ENCODE measurements at places on chromosomes 3 and 15. TPM values are rescaled to one million over a fixed set of nuclear protein-coding genes. Genes with fewer than 3 reads are reported as not detected.

The GLDN gene
- 0.49 TPM for total RNA-seq

The STRA6 gene
- 114 TPM for total RNA-seq

The EPHA6 gene
- 39.5 TPM for total RNA-seq

GRCh38 chr3:186612721-186613636 lies at the start of gene AHSG:
TSS of gene AHSG (plus strand) at chr3:186613060. CDS start at chr3:186613142, 82 bp downstream.
- DNase-seq: no peak

DNA sequence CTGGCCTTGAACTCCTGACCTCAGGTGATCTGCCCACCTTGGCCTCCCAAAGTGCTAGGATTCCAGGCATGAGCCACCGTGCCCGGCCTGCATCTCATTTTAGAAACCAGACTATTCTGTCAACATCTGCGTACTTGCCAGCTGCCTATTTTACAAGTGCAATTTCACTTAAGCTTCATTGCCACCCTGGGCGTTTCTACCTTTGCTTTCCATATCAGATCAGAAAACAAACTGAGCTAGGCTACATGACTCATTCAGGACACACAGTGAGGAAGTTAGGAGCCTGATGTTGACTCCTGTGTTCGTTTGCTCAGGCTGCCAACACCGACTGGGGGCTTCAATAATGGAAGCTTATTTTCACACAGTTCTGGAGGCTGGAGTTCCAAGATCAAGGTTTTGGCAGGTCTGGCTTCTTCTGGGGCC lies 42.3 kb upstream of the KLHL25 start:
- no peak for DNase-seq

DNA sequence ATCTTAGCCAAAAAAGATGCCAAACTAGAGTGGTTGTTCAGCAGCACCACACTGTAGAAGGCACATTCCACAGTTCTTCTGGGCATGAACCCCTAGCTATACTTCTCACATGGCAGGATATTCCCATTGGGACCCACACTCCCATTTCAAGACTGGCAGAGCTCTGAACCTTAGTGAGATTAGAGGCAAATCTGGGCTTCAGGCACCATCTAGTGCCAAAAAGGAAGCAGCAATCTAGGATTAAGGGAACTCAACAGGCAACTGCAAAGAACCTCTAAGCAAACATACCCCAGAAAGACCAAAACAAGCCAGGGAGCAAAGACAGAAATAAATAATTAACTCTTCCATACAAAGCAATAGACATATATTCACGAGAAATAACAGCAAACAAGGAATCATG lies 66.2 kb downstream of the TAFA4 start:
- DNase-seq: no peak

GRCh38 chr3:54633444-54634121 lies 294.3 kb downstream of the LRTM1 start:
- no peak for DNase-seq

GRCh38 chr3:19947549-19948225 lies 790 bp downstream of the RAB5A start:
- DNase-seq: no peak

- DNase-seq: no peak
Measured at GRCh38 chr15:51085764-51086163, 8.9 kb downstream of the TNFAIP8L3 start.

DNA sequence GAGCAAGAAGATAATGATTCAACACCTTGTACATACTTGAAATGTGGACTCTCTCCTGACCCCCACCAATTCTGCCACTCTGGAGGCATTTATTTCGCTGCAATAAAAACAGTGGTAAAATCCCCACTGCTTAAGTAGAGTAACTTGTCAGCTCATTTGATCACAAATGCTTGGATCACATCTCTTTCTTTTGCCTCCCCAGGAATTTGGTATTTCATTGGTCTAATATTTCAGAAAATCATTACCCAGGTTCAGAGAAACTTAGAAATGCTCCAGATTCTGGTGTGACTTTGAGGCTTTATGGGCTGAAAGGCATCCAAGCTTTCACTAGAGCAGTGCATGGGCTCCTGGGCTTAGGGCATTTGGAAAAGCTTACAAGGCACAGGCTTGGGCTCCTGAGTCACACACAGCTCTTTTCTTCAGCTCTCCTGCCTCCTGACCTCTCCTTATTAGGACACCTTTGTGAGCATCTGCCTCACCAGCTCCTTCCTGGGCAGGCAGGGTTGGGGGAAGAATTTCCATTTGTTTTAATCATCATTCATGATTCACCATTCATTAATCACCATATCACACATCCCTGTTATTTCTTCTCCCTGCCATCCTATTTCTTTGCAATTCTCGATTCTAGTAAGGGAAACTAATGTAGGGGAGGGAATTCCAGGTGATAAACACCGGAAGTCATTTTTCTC lies 22.5 kb downstream of the CDCP1 start:
- DNase-seq: no peak

The PDZRN3 gene
- total RNA-seq: 42.9 TPM

The BCL2A1 gene
- 0.49 TPM for total RNA-seq

DNA sequence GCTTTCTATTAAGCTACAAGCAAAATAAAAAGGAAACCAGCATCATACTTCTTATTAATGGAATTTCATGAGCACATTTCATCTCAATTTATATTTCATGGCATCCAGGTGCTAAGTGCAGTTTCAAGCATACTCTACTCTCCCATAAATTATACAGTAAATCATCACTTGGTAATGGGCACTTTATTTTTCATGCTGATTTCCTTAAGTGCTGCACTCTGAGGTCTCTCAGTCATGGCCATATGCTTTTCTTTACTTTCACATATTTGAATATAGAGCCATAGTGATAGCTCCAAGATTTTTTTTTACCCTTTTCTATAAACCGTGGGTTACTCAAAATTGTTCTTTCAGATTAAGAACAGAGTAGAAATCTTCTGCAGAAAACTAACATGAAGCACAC lies 1505.7 kb upstream of the CADM2 start:
- no peak for DNase-seq

GRCh38 chr15:58724466-58724865 lies 25.0 kb downstream of the ADAM10 start:
- no peak for DNase-seq

- DNase-seq: peak; percentile 11
Measured at GRCh38 chr15:68676926-68677325, 98.1 kb downstream of the CORO2B start.

The NEK10 gene
- 0.84 TPM for total RNA-seq

The SLC6A1 gene
- total RNA-seq: not detected

The IVD gene
- 117 TPM for total RNA-seq

- DNase-seq: no peak
Measured at GRCh38 chr3:101873619-101874018, 24.3 kb downstream of the NFKBIZ start.

DNA sequence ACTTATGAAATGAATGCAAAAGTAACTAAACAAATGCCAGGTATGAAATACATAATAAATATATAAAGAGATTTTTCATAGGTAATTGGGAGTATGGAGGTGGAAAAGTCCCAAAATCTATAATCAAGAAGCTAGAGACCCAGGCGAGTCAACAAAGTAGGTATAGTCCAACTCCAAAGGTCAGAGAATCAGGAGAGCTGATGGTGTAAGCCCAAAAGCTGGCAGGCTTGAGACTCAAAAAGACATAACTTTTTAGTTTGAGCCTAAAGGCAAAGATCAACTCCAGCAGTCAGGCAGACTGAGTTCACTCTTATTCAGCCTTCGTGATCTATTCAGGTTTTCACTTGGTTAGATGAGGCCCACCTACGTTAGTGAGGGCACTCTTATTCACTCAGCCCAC lies 157.4 kb upstream of the TMCO5A start:
- no peak for DNase-seq

GRCh38 chr15:31265090-31265870 lies 61.4 kb upstream of the KLF13 start:
- peak; percentile 29 for DNase-seq

DNA sequence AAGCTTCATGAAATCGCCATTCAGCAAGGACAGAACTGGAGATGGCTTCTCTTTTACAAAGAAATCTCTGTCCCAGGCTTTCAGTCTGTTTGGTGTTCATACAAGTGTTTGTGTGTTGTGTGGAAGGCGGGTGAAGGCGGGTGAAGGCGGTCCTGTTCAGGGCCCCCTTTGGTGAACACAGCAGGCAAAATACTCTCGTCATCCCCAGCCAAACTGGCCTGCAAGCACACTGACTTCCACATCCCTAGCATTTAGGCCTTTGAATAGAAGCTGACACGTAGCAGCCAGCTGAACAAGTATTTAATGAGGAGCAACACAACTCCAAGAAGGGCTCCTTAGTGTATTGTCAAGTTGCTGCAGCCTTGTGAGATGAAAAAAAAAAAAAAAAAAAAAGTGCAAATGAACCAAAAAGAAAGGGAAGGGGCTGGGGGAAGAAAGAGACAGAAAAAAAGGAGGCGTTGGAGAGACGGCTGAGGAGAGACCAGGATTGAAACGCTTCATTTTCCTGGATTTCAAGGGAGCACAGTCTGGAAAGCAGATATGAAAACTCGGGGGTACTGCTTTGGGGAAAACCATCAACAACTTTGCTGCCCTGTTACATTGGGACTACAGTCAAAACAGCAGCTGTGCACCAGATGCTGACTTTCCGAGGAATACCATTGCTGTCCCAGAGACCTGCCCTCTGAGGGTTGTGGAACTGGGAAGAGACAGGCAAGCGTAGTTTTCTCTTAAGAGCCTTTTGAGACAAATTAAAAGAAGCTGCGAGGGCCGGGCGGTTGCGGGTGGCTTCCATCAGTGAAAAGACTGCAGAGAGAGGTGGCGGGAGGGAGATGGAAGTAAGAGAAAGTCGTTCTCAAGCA lies 74.6 kb downstream of the TGFBR2 start:
- no peak for DNase-seq

- DNase-seq: no peak
Measured at GRCh38 chr3:31882895-31883294, 98.2 kb downstream of the OSBPL10 start.

The THPO gene
- total RNA-seq: 0.56 TPM

The PPP1R14D gene
- 1.7 TPM for total RNA-seq

DNA sequence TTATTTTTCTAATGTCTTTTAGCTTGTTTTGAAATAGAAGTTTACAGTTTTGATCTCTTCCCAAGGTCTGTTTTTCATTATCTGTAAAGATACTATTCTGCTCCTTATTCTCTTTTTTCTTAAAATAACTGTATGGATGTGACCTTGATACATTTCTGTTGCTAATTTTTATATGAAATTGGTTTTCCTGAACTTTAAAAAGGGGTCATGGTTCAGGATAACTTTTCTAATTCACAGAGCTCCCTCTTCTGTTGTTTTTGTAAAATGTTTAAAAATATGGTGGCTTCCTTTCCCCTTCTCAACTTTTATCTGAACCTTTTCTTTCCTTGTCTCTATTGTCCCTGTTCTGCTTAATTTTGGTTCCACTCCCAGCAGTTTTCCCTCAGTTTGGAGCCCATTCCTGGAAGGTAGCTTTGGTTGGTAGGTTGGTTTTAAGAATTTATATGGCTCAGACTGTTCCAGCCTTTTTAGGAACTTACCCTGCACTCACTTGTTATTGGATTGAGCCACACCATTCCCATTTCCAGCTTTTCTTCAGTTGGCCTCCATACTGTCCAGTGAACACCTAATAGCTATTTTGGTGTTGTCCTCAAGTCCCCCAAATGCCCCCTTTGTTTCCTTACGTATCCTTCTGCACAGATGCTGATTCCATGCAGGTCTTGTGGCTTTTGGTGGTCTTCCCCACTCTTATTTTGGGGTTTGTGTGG lies 70.3 kb downstream of the SLMAP start:
- no peak for DNase-seq

GRCh38 chr3:132034486-132035464 lies at the start of gene CPNE4:
TSS of gene CPNE4 (minus strand) at chr3:132035014.
- DNase-seq: peak; percentile 83

DNA sequence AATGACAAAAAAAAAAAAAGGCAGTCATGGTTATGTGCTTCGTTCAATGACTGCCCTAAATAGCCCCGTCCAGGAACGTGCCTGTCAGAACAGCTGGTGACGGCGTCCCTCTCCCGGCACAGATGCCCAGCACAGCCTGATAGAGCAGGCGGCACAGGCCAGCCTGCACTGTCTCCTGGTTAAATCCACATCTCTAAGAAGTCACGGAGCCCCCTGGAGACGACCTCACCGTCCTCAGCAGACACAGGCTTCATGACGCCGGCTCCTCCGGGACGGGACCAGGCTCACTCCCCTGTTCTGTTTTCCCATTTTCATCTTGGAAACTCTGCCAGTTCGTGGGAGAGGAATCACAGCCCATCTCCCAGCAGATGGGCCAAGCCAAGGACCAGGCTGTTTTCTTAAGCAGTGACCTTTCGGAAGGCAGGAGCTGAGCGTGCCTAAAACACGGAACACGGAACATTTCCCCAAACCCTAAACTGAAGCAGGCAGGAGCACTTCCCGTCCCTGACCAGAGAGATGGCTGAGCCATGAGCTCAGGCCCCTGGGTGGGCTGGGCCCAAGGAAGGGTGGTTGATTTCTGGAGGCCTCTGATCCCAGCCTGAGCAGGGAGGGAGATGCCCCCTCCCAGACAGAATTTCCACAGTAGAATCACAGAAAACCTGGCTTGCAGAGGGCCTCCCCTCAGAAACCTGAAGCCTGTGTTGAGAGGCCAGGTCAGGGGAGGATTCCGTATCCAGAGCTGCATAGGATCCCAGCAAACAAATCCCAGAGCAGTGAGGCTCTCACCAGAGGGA lies 35.9 kb downstream of the ADCY5 start:
- no peak for DNase-seq

GRCh38 chr3:9398700-9399336 lies 1.4 kb downstream of the SETD5 start:
- no peak for DNase-seq

The RLBP1 gene
- total RNA-seq: not detected

DNA sequence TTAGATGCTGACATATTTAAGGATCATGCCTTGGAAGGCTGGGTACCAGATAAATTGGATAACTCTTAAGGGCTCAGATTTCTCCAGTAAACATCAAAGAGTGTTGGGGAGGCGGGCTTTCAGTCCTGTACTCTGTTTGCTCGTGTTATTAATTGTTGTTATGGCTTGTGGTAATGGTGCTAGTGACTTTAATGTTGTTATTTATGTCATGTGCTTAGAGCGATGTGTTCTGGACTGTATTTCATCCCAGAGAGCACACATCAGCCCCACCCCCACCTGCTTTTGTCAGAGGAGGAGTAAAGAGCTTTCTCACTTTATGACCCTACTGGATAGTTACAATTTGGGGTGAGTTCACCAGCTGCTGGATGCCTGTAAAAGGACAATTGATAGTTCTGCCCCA lies 386.3 kb downstream of the EPHB1 start:
- no peak for DNase-seq

The FGF12 gene
- total RNA-seq: 0.97 TPM

The TMEM108 gene
- total RNA-seq: 17.4 TPM

- DNase-seq: no peak
Measured at GRCh38 chr3:182739619-182740018, 53.7 kb upstream of the ATP11B start.

The MYO5A gene
- 15.3 TPM for total RNA-seq
